ENCODE measurements at places on chromosomes 6 and 20. TPM values are rescaled to one million over a fixed set of nuclear protein-coding genes. Genes with fewer than 3 reads are reported as not detected.

DNA sequence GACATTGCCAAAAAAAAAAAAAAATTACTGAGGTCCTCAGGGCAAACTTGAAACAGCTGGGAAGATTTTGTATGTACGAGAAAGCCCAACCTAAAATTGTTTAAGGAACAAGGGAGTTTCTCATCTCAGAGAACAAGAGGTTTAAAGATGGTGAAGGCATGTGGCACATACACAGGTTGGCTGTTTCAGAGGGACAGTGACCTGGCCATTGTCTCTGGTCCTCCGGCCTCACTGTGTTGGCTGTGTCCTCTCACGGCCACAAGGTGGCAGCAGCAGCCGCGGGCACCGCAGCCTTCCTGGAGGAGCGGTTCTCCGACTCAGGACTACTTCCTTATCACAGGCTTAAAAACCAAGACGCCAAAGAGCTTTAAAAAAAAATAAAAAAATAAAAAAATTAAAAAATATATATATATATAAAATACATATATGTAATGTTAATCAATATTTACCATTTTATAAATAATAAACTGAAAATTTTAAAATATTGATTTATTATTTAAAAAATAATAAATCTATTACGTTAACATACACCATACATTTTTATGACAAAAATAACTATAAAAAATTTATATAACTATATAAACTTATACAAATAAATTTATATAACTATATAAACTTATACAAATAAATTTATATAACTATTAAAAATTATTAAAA is 52.8 kb downstream of the GTF2H5 start:
- peak; percentile 83 for DNase-seq

DNA sequence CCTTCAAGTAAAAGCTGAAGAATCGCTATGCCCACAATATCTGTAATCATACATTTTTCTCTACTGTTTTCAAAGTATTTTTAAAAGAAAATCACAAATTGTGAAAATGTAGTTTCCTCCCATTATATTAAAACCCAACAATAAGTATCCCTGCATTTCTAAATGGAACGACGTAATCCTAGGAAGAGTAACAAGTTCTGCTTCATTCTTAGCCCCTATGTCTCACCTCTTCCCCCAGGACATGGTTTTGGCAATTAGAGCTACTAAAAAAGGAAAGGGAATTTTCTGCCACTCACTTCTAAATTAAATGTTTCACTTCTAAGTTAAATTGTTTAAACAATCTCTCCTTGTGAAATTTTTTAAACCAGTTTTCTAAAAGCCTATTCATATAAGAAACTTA is 47.4 kb downstream of the TBPL1 start:
- no peak for DNase-seq

GRCh38 chr6:135102191-135102590 is 47.6 kb upstream of the HBS1L start:
- no peak for DNase-seq

- DNase-seq = peak; percentile 29
Observed at GRCh38 chr20:25273046-25273445, 25.2 kb downstream of the PYGB start.

DNA sequence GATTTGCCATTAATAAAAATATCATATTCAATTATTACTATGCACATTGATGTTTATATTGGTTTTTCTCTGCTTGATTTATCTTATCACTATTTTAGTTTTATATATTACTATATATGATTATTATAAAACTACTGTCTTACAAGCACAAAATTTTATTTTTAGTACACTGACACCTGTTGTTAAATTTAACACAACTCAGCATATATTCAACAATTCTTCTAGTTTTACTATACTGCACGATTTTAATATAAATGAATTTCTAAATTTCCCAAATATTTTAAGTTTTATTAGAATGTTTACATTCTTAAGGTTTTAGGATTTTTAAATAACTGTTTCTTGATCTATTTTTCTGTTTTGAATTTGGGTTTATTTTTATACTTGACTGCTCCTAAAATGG is 889.8 kb upstream of the GJE1 start:
- DNase-seq = no peak

TBX18 gene
- total RNA-seq = 84.1 TPM

GPR6 gene
- not detected for total RNA-seq

DNA sequence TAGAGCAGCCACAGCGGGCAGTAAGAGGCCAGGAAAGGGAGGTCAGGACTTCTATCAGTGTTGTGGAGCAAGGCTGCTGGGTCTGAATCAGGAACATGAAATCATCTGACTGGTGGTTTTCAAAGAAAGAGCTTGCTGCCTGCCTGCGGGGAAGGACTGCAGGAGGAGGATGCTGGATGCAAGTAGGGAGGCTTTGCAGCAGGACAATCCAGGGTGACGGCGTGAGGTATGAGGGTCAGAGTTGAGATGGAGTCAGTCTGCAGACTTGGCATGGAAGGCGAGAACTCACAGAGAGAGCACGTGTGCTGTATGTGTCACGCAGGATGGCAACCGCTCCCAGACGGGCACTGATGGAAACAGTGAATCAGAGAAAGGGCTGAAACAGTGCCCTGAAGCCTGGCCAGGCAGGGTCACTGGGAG is 59.2 kb upstream of the CD93 start:
- no peak for DNase-seq

GSTA4 gene
- total RNA-seq = 12.2 TPM

- no peak for DNase-seq
Observed at GRCh38 chr20:34362502-34363061, 491 bp upstream of the ITCH start.

DNA sequence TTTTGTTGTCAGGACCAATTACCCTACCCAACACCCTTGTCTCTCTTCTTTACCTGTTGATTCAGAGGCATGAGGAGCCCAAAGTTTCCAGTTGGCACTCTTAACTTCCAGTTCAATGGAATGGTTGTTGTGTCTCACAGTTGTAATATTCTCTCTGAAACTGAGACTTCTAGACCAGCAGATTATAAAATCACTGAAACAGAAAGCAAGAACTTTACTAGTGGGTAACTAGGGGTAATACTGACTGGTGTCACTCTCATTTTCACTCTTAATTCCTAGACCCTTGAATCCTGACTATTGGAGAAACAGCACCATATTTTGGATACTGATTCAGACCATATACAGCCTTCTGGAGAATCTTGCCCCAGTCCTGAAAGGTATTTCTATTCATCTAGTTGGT is 140.2 kb upstream of the MMS22L start:
- DNase-seq = no peak

- no peak for DNase-seq
Observed at GRCh38 chr6:72533606-72534005, 88.3 kb upstream of the KCNQ5 start.

DNA sequence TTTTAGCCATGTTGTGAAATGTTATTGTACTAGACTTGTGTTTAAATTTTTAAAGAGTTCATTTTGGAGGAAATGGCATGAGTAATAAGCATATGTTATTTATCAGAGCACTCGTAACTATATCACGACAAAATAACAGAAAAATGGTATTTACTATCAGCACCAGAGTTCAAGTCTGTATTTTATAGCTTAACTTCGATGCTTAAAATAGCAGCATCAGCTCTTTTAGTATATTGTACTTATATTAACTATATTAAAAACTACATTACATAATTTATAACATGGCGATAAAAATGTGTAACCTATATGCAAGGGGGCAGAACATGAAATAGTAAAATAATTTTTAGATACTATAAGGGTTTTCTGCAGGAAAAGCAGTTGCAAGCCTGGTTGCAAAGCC is 52.9 kb downstream of the ABRACL start:
- no peak for DNase-seq

- DNase-seq = no peak
Observed at GRCh38 chr6:149593408-149593807, 27.2 kb downstream of the GINM1 start.

- no peak for DNase-seq
Observed at GRCh38 chr6:138286698-138287097, 68.4 kb upstream of the PBOV1 start.

GRCh38 chr20:43914311-43915210 is at the start of gene TOX2:
TSS of gene TOX2 (plus strand) at chr20:43914852. CDS start at chr20:43914892, 40 bp downstream.
- DNase-seq = no peak

LAMA5 gene
- 433 TPM for total RNA-seq

DNA sequence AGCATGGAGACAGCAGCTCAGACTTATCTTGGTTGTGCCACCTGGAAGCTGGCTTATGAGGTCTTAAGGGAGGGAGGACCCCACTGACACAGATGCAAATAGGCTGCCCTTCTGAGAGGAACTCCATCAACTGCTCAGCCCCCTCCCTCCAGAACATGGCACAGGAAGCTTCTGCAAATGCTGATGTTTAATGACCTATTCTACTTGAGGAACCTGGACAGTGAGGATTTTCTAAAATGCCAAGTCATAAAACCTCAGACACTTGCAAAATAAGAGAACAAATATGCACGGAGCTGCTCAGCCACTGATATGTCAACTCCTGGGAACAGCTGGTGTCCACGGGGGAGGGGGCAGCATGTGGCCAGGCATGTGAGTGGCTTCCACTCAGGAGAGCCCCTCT is 3.5 kb downstream of the CST9 start:
- DNase-seq = no peak

GRCh38 chr20:54633374-54634355 is 158.3 kb downstream of the DOK5 start:
- no peak for DNase-seq

- no peak for DNase-seq
Observed at GRCh38 chr6:33809594-33809993, 5.8 kb upstream of the MLN start.

ADGRG6 gene
- total RNA-seq = 145 TPM

GRCh38 chr6:7731294-7731693 is 5.4 kb downstream of the BMP6 start:
- no peak for DNase-seq

APOM gene
- total RNA-seq = 2.4 TPM

PMEPA1 gene
- total RNA-seq = 15.2 TPM

- DNase-seq = no peak
Observed at GRCh38 chr6:28747631-28748157, 176.1 kb downstream of the TRIM27 start.

- DNase-seq = no peak
Observed at GRCh38 chr6:56551409-56552120, 91.1 kb downstream of the DST start.

RAD21L1 gene
- not detected for total RNA-seq

CGA gene
- total RNA-seq = not detected

- no peak for DNase-seq
Observed at GRCh38 chr20:19851861-19852260, 93.8 kb downstream of the RIN2 start.

MAFB gene
- total RNA-seq = 17.3 TPM

EPHA7 gene
- 4.6 TPM for total RNA-seq

PRR3 gene
- total RNA-seq = 17.3 TPM

HLA-DQA1 gene
- 30.1 TPM for total RNA-seq

EYA2 gene
- total RNA-seq = 15.3 TPM

GNAS gene
- total RNA-seq = 940 TPM

SLC22A16 gene
- total RNA-seq = not detected

RANBP9 gene
- total RNA-seq = 41.7 TPM

PSORS1C1 gene
- 0.10 TPM for total RNA-seq

DDO gene
- total RNA-seq = 0.42 TPM

DNA sequence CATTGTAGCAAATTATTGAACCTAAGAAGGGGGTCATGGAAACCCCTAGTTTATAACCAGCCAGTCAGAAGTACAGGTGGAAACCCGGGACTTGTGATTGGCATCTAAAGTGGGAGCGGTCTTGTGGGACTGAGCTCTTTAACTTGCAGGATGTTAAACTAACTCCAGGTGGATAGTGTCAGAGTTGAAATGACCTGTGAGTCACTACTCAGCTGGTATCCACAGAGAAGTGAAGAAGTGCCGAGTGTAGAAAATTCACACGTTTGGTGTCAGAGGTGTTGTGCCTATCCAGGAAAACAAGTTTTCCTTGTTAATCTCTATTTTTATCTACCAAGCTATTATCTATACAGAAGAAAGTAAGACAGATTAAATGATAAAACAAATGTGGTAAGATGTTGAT is 179.7 kb downstream of the ADGRG6 start:
- no peak for DNase-seq
